CD8-positive, alpha-beta memory T cell (primary cell): ENCODE measurements at places on chromosomes 6 and 20. TPM values are rescaled to one million over a fixed set of nuclear protein-coding genes. Genes with fewer than 3 reads are reported as not detected.

OR10C1 gene
- total RNA-seq: not detected

FHL5 gene
- not detected for total RNA-seq

SPINT3 gene
- not detected for total RNA-seq

IRF4 gene
- 700 TPM for total RNA-seq

FNDC1 gene
- total RNA-seq: 0.04 TPM

CD93 gene
- 0.50 TPM for total RNA-seq

ZNF311 gene
- 0.66 TPM for total RNA-seq

KHDC1L gene
- 0.37 TPM for total RNA-seq

DNA sequence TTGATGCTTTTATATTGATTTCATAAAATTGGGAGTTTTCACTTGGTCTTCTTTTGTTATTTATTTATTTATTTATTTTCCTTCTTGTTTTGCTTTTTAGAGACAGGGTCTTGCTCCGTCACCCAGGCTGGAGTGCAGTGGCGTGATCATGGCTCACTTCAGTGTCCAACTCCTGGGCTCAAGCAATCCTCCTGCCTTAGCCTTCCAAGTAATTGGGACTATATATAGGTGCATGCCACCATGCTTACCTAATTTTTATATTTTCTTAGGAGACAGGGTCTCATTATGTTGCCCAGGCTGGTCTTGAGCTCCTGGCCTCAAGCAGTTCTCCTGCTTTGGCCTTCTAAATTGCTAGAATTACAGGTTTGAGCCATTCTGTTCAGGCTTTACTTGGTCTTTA lies 38.3 kb upstream of the MYLK2 start:
- DNase-seq: no peak

DNA sequence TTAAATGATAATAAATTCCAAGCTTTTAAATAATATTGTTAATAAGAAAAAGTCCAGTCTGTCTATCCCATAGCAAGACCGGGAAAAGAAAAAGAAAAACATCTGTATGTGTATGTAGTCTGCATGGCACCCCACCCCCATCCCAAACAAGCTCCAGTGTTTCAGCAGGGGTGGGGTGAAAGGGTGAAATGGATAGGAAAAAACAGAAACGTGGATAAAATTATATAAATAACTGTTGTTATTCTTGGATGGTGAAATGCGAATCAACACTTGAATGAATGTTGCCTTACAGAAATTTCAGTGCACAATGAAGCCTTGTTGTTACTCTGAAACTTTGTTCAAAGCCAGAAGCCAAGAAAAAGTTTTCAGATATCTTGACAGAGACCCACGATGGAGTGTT lies 31.4 kb downstream of the HAO1 start:
- no peak for DNase-seq

- DNase-seq: no peak
These were observed 12.2 kb downstream of the HLA-DRB5 start for GRCh38 chr6:32517654-32518445.

DNA sequence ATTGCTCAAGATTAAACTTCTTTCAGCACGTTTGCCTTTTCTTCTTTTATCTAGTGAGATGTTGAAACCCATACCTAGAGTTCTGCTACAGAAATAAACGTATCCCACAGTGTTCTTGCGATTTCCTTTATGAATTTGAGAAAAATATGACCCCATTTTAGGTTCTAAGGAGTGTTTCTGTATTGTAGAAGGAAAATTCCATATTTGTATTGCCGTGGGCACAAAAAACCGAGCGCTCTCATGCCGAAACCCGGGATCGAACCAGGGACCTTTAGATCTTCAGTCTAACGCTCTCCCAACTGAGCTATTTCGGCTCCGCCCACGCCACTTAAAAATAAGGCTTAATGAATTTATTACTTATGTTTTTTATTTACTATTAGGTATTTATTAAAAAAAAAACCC lies 23.7 kb downstream of the ZNF311 start:
- DNase-seq: peak; percentile 79

DNA sequence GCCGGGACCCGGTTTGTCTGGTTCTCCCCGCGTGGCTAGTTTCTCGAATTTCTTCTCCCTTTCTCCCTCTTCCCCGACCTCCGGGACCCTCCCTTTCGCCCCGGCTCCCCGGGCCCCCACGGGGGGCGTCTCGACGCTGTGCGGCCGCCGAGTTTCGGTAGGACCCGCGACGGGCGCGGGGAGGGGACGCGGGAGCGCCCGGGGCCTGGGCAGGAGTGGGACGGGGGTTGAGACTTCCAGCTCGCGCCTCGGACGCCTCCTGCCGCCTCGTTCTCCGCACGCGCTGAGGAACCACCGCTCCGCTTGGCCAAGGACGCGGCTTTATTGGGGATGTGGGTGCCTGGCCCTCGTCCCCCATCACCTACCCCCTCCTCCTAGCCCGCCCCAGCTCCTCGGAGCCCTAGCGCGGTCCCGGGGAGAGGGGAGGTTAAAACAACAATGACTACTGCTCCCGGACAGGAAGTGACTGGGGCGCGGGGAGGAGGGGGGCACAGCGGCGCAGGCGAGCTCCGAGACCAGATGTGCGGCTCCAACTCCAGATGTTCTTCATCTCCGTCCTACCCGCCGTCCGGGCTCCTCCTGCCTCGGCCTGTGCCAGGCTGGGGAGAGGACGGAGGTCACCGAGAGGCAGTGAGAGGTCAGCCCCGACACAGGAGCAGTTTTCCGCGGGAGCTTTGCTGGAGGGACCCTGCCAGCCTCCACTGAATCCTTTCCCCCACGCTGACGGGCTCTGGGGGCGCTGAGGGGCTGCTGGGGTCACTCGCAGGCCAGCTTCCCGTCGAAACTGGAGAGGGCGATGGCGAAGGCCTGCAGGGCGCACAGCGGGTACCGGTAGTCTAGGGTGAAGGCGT lies 917 bp upstream of the TEAD3 start:
- peak; percentile 34 for DNase-seq

- no peak for DNase-seq
These were observed 271.9 kb upstream of the OPRM1 start for GRCh38 chr6:153767127-153767526.

DNA sequence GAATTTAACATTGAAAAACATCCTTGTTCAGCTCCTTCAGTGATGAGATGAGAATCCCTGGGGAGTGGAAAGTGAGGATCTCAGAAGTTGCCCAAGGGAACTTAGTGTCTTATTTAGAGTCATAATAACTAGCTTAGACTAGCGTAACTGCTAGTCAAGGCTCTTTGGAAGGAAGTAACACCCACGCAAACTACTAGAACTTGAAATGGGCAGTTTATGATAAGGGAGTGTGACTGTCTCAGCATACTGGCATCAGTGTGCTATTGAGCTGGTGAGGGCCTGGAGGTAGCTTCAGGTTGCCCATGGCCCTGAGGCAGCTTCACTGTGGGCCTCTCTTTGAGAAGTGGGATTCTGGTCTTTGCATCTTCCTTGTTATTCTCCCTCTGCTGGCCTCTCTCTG lies 40.1 kb downstream of the SLX4IP start:
- DNase-seq: no peak

GRCh38 chr6:129696028-129696418 lies 14.0 kb downstream of the ARHGAP18 start:
- DNase-seq: no peak

DNA sequence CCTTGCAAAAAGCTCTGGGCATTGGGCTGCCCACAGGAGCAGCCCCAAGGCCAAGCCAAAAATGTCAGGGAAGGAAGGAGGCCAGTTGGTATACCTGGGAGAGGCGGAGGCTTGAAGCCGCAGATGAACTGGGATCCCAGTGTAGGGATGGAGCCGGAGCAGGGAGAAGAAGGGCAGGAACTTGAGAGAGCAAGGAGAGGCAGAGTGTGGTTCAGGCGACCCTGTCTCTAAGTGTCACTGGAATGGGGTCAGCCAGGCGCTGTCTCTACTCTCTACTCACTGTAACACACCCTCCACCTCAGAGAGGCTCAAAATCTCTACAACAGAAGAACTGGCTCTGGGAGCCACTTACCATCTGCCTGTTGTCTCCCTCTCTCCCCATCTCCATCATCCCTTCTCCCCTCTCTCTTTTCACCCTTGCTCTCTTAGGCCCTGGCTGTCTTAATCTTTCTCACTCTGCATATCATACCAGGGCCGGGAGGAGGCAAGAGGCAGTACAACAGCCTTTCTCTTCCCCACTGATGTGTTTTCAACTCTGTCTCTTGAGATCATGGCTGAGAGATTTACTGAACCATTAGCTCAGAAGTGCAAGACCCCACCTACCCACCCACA lies 93.3 kb downstream of the CRYBG1 start:
- no peak for DNase-seq

- DNase-seq: no peak
These were observed 177.4 kb upstream of the PLN start for GRCh38 chr6:118370722-118371121.

- DNase-seq: no peak
These were observed 40.2 kb downstream of the HNF4A start for GRCh38 chr20:44395461-44396340.

GRCh38 chr6:121314381-121315112 lies 19.7 kb downstream of the TBC1D32 start:
- DNase-seq: no peak

DNA sequence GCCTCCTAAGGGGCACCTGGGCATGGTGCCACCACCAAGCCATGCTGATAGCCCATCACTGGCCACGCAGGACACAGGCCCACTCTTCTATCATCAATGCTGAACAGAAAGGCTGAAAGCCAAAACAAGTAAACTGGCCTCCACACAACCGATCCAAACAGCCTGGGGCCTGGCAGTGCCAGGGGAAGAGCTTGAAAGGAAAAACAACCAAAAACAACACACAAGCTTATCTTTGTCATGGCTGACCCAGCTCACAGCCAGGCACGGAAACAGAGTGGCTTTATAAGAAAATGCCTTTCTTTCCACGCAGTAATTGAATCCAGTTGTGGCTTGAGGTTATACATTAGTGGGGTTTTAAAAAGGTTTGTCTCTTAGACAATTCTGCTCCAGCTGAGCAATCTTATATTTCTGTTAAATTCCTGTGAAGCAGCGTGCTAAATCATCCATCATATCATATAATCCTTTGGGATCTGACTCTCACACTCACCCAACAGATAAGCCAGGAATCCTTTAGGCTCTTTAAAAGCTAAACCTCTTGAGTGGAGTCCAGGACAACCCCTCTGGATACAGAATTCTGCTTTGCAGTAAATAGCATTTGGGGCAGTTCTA lies 65.4 kb upstream of the SLC22A16 start:
- no peak for DNase-seq

- DNase-seq: no peak
These were observed 188.2 kb downstream of the NFATC2 start for GRCh38 chr20:51354191-51354768.

- no peak for DNase-seq
These were observed 116.2 kb upstream of the SALL4 start for GRCh38 chr20:51918561-51918960.

DNA sequence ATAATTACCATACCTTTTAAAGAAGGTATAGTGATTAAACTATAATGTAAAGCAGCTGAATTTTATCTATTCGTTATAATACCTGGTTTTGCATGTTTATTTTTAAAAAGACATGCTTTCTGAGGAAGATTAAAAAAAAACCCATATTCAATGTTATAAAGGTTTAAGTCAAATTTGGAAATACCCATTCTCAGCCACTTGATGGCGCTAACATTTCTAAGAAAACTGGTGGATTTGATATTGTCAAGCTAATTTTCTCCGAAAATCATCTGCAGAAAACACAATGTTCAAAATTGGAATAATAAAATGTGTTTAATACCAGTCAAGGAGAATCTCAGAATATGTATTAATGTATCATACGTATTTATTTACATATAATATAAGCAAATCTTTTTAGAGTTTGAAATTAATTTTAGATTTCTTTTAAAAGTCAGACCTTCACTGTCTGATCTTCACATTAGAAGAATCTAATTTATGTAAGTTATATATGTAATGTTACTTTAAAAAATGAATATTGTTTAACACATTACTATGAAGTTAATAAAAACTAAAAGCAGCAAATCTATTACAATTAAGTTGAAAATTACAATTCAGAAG lies 35.0 kb downstream of the SHPRH start:
- no peak for DNase-seq

GRCh38 chr20:4840801-4841200 lies 119.1 kb downstream of the PRND start:
- no peak for DNase-seq

DNA sequence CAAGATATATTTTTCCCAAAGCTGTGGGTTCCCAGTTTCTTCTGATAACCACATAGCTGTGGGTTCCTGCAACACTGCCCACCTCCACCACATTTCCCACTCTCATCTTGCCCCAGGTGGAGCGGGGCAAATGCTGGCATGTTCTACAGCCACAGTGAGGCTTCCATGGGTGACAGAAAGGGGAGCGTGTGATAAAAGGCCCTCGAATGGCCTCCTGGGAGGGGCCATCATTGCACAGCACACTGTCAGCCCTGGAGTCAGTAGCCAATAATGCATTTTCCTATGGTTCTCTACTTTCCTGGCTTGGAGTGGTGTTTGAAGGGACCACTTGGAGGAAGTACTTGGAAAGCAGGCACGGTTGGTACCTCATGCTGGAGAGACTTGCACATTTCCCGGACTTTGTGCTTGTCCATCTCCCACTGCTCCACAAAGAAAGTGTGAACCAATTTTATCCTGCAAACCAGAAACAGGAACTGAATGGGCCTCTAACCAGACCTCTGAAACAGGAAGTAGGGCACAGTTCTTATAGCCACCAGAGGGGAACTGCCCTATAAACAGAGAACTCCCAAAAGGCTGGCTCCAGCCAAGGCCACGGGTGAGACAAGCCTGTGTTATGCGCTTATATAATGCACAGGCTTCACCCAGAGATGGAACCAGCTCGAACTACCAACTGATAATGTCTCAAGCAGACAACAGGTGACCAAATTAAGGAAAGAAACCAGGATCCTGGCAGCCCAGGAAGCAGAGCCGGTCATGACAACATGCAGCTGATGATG lies 8.6 kb downstream of the MAP3K5 start:
- DNase-seq: no peak

GRCh38 chr6:10256113-10256690 lies 158.7 kb downstream of the TFAP2A start:
- DNase-seq: no peak

DNA sequence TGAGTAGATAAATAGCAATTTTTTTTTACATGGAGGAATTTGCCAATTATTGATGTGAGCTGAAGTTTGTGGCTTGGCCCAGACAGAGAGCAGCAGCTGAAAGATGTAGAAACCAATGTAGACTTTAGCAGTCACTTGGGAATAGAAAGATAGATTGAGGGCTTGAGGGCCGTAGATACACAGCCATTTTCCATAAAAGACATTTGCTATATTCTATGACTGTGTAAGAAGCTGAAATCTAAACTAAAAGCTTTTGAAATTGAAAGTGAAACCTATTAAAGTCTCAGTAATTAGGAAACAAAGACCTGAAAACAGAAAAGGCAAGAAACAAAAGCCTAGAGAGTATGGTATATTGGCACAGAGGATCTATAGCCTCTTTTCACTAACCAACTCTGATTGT lies 332.7 kb downstream of the CENPW start:
- DNase-seq: no peak

DNA sequence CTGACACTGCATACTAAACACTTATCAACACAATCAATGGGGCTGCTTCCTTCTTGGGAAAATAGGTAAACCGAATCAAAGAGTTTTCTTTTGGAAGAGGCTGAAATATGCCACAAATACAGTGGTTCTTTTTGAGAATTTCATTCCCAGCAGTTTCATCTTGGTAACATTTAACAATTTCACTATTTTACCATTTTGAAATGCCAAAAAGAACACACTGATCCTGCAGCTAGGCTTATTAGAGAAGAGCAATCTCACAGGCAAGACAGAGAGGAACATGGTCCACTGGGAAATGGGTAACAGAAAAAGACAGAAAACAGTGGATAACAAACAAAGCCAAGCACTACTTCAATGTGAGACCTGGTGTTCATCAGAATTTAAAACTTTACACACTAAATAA lies 2.5 kb downstream of the CNR1 start:
- DNase-seq: no peak

GRCh38 chr6:26222571-26222970 lies 135.3 kb downstream of the HFE start:
- no peak for DNase-seq

GRCh38 chr6:12295558-12296254 lies 5.5 kb downstream of the EDN1 start:
- DNase-seq: no peak
